ENCODE measurements at places on chromosomes 2 and 18.

DNA sequence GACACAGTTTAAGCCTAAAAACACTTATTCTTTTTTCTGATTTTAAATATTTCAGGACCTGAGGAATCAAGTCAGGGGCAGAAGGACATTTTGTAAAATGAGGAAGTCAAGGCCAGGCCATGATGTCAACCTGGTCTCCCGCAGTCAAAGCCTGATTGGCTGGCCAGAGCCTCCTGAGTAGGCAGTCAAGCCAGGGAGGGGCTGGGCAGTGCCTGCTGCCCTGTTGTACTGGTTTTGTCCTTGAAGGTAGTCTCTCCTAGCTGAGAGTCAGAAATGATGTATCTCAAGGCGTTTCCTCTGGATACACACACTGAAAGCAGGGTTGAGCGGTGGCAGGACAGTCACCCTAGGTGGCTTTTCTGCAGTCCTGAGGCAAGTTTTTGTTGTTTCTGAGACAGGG is 19.8 kb downstream of the CCT7 start:
- peak; percentile 77 for DNase-seq

DNA sequence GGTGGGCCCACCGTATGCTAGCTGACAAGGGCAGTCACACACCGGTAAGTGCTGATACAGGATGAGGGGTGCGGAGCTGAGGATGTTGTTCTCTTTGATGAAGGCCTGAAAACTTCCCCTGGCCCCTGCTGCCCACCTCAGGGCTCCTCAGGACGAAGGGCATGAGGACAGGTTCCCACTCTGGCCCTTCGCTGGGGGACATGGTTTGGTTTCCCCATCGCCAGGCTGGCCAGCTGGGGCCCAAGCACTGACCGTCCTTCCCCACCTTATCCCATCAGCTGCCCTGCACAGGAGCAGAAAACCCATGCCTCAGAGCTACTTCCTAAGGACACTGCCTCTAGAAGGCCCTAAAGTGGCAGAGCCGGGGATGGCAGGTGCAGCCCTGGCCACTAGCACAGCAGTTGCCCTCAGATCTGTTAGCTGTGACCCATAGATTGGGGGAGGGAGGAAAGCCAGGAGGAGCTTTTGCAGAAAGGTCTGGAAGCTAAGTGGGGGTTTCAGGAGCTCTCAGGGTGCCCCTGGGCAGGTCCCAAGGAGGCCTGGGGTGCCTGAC is 66.5 kb downstream of the TFCP2L1 start:
- no peak for DNase-seq

DNA sequence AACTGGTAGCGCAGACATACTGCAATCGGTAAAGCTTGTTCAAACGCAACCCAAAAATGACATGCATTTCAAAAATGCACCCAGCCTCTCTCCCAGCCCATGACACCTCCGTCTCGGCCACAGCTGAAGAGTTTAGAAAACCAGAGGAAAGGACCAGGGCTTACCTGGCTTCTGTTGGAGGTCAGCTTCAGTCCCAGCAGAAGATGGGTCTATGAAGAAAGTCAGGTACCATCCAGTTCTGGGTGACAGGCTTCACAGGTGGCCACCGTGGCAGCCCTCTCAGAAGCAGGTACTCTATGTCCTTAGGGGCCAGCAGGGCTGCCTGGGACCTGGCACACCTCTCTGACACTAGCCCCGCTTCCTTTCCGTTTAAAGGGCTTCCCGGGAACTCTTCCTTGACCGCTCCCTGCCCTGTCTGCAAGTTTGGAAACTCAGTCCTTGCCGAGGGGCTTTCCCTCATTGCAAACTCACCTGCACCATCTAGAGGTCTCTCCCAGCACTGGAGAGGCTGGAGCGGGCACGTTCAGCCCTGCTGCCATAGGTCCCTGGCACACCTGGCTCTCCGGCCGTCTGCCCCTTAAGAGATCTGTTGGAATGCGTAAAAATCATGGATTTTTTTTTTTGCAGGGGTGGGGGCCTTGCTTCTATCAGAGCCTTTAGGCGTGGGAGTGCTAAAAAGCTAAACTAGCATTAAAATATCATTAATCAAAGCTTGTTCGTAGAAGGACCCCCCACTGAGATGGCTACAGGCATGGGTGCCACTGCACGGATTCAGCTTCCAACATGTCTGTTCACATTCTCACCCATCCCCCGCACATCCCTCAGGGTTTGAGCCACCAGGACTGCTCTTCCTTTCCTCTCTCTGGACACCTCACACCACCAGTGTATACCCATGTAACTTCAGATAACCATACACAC is at the start of gene EDAR:
EDAR (minus strand) TSS at position 425 of the 918 bp plus-strand sequence. CDS start 58,206 bp downstream, outside the sequence.
- no peak for DNase-seq

DNA sequence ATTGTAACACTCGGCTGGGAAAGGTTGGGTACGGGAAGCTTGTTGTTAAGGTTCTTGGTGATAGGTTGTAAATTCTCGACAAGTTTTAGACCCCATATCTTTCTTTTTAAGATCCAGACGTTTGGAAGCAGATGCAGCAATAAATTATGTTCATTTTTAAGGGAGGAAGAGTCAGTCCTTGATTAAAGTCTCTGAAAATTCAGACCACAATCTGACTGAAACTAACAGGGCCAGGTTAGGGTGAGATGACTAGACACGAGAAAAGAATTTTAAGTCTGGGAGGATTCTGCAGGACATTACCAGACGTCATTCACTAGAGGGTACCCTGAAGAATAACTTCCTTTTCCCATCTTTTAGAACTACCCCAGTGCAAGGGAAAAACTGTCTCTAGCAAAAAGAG is 16.1 kb downstream of the WIPF1 start:
- no peak for DNase-seq

DNA sequence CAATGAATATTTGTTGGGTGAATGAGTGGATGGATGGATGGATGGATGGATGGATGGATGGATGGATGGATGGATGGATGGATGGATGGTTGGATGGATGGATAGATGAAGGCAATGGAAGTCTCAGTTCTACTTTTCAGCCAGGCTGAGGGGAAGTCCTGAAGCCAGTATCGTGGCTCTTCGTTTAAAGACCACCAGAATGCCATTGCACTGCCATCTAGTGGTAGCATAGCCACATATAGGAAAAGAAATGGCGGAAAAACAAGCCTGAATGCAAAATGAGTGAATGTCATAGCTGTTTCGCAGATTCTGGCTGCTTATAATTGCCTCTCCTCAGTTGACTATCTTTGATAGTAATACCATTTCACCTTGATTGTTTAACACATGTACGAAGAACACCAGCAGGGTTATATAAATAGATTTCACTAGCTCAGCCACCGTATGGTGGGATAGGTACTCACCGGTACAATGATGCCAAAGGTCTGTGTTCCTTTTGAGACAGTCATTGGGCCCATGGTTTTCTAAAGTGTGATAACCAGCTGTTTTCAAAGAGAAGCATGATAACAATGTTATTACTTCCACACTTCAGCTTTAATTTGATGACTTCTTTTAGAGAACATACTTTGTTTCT is 62.3 kb upstream of the GREB1L start:
- peak; percentile 88 for DNase-seq

DNA sequence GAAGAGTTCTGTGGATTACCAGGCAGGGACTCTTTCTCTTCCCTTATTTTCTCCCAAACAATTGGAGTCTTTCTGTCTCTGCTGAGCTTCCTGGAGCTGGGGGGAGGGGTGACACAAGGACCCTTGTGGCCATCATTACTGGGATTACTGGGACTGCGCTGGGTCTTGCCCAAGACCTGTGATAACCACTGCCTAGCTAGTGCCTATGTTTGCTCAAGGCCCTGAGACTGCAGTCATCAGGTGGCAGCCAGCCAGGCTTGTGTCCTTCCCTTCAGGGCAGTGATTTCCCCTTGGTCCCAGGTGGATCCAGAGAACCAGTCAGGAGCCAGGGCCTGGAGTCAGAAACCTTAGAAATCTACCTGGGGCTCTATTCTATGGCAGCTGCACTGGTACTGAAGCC is 355.6 kb downstream of the PARD3B start:
- DNase-seq = no peak

- DNase-seq = peak; percentile 81
Observed at GRCh38 chr2:19786408-19787058, 115.2 kb downstream of the TTC32 start.

- no peak for DNase-seq
Observed at GRCh38 chr2:240968731-240969624, 29.4 kb upstream of the SNED1 start.

- DNase-seq = no peak
Observed at GRCh38 chr2:241885291-241885945, 15.9 kb downstream of the RTP5 start.

- DNase-seq = no peak
Observed at GRCh38 chr2:167785606-167786216, 461.7 kb downstream of the STK39 start.

DNA sequence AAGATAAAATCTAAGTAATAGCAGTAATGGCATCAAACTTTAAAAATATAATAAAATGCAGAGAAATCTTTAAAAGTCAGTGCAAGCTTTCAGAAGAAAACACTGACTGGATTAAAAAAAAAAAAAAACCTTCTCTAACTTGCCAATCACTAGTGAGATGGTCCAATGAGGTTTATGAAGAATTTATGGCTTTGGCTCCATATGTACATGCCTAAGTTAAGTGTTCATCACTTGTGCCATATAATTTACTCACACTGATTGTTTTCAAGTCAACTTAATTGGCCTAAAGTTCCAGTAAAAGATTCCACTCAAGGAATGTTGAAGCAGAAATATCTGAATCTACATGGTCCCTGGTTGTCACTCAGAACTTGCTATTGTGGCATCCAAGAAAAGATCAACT is 40.7 kb upstream of the RAB27B start:
- no peak for DNase-seq

DNA sequence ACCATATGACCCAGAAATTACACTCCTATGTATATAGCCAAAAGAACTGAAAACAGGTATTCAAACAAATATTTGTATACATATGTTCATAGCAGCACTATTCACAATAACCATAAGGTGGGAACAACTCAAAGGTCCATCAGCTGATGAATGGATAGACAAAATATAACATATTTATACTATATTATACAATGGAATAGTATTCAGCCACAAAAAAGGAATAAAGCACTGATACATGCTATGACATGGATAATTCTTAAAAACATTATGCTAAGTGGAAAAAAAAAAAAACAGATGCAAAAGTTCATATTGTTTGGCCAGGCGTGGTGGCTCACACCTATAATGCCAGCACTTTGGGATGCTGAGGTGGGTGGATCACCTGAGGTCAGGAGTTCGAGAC is 52.0 kb downstream of the SLC25A12 start:
- no peak for DNase-seq

DNA sequence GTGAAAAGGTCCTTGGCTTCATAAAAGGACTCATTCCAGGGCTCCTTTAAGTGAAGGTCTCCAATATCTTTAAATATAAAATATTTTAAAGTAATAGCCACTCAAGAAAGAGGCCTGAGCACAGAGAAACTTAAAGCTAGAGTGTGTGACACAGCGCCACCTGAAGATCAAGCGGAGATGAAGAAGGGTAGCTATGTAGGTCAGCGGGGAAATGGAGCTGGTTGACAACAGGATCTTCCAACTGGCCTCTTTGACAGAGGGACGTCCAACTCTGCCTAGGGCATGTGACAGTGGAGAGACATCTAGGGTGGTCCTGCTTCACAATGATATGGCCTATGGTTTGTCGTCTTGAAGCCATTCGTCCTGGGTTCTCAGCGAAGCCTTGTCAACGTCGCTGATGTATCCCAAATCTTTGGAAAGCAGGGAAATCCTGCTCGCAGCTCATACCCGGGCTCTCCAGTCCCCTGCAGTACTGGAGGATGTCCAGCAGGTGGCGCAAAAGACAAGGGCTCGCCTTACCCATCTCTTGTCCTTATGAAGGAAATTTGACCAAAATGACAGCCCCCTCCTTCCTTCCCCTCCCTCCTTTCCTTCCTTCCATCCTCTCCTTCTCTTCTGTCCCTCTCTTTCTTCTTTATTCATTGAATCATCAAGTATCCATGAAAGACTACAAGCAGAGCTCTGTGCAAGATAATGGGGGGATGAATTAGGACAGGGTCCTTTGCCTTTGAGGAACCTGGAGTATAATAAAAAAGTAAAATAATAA is 59.6 kb downstream of the LONRF2 start:
- peak; percentile 65 for DNase-seq

GRCh38 chr2:191064590-191064989 is 50.6 kb upstream of the STAT1 start:
- no peak for DNase-seq

DNA sequence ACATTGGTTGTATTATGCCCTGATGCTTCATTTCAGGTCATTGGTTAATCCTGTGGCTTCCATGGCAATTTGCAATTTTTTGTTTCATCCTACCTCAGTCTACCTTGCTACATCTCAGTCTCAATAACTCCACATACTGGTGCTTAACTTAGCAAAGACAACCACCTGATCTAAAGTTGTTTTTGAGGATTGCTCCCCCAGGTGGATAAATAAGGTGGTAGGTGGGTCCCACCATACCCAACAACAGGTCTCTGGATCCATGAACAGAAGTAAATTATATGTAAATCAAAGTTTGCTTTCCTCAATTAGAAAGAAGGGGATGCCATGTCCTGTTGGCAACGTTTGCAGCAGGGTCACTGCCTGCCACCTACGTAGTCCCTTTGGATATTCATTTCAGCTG is 7.0 kb downstream of the XIRP2 start:
- DNase-seq = no peak

Measured in suppressor macrophage treated with lipopolysaccharide for 1 hour (primary cell).